ENCODE measurements at places on chromosomes 5 and 9.

DNA sequence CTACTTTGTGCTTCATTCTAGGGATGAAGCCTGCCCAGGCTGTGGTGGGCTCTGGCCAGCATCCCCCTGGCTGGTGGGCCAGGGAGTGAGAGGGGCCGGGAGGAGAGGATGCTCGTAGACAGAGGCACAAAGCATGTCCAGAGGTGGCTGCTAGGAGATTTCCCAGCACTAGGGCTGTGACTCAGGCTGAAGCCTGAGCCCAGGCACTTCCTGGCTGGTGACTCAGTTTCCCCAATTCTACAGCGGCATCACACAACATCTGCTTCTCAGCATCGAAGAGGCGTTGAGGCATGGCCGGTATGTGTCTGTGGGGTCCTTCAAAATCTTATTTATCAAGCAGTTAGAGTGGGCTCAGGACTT is 55.6 kb downstream of the DUSP1 start:
- DNase-seq: no peak

DNA sequence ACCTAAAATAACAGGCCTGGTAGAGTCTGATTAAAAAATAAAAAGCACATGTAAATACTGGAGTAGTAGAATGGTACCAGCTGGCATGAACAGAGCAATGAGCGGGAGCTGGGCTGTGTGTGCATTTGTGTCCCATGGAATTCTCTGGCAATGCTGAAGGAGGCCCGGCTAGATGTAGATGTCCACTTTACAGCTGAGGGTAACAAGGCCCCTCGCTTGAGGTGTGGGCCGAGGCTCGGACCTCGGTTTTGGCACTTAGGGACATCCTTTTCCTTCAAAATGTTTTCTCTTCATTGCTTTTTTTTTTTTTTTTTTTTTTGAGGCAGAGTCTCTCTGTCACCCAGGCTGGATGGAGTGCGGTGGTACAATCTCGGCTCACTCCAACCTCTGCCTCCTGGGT is 1.5 kb upstream of the FGD3 start:
- no peak for DNase-seq

GRCh38 chr5:22044229-22044628 is 808.9 kb downstream of the CDH12 start:
- DNase-seq: no peak

GRCh38 chr9:36748322-36748899 is 175.7 kb downstream of the MELK start:
- no peak for DNase-seq

DNA sequence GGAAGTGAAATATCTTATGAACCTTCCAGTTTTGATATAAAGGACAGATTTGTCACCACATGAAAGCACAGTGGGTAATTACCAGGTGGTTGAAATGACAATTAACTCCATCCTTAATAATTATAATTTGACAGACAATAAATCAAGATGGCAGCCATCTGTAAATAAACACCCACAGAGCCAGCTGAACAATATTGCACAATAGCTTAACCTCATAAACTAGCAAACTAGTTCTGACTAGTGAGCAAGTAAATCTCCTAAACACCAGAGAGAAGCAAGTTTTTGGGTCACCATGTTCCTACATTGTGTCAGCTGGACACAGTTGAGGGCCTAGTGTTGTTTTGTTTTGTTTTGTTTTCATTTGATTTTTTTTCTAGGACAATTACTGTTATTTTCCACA is 577.4 kb downstream of the ACTL7B start:
- no peak for DNase-seq

DNA sequence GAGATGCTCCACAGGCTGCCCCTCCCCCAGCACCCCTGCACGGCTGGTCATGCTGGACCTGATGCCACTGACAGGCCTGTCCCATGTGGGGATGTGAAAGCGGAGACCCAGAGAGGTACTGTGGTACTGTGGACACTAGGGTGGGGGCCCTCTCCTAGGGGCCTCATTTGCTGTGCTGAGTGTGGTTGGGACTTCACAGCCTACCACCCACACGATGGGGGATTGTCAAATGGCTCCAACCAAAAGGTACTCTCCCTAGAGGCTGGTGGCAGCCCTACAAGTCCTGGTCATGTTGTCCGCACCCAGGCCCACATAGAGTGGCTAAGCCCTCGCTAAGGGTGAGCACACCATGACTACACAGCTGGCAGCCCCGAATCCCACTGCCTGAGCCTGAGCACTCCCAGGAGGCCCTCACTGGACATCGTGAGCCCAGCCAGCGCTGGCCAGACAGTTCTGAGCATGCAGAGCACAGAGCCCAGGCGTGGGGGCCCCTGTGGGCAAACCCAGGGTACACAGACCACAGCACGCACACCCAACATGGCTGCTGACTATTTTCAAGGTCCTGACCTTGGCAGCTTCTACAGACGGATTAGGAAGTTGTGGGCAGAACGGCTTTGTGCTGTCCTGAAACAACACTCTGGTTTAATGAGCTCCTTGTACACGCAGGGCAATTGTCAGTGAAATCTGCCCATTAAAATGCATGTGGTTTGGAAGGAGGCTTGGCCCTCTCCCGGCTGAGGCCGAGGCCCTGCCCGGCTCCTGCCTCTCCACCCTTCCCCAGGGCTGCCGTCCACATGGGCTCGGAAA is 214.1 kb downstream of the HSPA4 start:
- no peak for DNase-seq

DNA sequence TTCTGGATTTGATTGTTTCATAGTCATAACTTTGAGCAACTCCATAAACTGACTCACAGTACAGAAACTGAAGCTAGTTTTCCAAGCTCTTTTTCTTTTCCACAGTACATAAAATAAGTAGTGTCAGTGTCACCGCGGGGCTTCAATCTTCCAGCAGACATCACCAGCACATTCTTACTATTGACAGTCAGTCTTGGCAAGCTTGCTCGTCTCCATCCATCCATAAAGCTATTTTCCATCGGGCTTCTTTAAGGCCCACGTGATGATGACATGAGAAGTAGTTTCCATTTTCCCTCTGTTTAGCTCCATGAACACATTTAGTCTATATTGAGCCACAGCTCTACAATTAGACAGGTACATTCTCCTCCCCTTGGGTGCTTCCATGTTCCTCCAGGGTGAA is 443.4 kb downstream of the KDM4C start:
- DNase-seq: no peak

DNA sequence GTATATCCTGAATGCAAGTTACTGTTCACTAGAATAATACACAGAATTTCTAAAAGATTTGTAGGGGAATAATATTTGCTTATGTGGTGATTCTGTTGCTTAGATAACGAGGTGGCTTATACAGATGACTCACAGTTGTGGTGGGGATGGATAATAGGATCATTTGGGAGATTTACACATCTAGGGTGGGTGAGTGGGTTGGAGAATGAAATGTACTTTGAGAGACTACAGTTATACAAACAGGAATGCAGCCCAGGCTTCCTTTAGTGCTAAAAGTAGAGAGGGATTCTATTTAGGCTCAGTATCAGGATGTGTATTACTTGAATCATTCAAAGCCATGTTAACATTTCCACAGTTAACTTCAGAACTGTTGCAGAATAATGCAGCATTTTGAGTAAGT is 1.8 kb downstream of the CTXN3 start:
- DNase-seq: no peak

- no peak for DNase-seq
Measured at GRCh38 chr5:121138952-121139351, 674.9 kb downstream of the PRR16 start.

DNA sequence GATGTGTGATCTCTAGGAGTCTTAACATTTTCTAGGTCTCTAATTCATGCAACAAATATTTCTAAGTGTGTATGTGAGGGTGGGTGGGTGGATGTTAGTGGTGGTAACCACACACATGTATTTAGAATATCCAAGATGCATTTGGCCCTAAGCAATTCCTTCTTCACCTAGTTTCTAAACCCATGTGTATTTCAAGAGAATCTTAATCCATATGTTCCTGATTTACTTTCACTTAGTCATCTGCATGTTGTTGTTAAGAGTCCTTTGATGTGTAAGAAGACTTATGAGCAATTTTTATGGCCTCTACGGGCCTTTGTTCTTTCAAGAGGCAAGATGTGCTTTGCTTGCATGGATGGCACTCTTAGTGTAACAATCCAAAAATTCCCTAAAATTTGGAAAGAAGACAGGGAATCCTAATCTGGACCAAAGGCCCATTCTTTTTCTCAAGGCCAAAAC is 282.6 kb downstream of the SPATA31D1 start:
- DNase-seq: no peak

DNA sequence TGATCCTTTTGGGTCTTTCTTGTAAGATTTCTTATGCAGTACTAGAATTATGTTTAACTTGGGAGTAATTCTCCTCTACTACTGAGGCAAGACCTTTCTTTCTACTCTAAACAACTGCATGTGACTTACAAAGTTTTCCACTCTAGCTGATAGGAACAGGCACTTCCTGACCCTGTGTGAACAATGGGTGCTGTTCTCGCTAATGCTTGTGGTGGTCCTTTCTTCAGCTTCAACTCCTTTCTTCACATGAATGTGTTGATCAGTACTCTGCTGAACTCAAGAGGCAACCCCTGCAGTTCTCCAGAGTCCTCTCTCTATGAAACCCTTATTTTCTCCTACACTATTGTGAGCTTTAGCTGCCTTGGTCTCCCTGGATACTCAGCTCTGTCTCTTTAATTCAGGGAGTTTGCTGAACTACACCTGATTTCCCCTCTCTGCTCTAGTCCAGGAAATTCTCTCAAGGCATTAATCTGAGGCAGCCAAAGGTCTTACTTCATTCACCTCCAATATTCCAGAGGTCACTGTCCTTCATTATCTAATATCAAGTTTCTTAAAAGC is 484.6 kb upstream of the PIK3R1 start:
- DNase-seq: no peak

DNA sequence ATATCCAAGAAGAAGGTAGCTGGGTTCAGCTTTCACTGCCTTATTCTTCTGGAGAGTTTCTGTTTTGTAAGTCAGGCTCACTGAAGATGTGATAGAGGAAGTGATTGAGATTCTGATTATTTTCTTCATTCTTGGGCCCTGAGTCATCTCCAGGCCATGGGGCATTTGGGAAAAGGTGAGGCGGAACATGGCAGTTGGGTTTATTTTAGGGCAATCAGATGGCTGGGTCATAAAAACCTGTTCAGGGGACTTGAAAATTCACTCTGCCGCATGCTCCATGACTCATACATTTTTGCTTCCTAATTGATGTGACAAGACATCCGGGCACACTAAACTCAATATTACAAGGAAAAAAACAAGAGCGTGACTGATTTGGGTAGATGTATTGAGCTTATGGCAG is 265.7 kb upstream of the KLF4 start:
- no peak for DNase-seq

- DNase-seq: no peak
Measured at GRCh38 chr9:93549611-93550010, 26.8 kb upstream of the PHF2 start.

DNA sequence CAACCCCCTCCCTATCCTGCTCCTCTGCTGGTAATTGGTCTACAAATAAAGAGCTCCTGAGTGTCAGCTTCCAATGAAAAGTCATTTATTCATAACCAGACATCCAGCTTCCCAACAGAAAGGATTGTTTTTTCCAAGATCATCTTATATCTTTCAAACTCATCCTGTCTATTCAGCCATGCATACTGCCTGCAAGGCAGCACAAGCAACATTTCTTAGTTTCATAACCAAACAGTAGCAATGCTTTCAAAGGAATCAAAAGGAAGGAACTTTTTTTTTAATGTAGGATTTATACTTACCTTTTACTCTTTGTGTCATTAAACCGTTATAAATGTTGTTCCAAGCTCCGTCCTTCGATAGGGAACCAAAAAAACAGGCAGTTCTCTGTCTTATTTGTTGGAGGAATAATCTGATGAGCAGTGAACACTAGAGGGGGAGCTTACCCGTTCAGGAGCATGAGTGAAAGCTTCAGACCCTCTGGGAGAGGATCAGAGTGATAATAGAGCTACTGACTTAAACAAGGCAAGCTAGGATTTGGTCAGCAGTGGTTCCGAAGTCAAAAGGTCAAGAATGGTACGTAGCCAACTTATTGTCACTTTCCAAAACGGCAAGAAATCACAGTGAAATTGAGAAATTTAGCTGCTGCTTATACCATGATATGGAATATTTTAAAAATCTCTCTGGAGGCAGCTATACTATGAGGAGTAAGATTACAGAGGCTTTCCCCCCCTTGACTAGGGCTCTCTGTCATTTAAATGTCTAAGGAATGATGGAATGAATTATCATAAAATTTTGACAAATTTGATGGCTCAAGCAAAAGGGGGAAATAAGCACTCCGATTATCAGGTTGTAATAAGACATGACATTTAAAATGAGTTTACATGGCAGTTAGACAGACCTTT is 892.9 kb downstream of the NR2F1-AS1 start:
- peak; percentile 41 for DNase-seq
